ENCODE measurements at places on chromosomes 16 and 17.

DNA sequence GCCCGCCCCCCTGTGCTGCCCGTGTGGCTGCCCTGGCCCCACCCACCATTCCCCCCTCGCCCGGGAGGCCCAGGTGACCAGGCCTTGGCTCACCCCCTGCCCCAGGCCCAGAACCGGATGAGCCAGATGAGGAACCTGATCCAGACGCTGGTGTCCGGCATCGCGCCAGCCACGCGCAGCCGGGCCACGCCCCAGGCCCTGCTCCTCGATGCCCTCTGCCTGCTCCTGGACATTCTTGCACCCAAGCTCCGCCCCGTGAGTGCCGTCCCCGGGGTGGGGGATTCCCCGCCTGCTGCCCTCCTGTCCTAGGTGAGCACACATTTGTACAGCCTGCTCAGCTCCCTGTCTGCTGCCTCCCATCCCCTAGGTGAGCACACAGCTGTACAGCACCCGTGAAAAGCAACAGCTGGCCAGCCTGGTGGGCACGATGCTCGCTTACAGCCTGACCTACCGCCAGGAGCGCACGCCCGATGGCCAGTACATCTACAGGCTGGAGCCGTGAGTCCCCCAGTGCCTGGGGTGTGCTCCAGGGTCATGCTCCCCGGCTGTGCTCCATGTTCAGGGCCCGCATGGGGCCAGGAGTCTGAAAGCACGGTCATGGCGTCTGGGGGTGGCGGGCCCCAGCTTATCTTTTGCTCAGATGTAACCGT lies 4.8 kb downstream of the GNG13 start:
- no peak for DNase-seq

DNA sequence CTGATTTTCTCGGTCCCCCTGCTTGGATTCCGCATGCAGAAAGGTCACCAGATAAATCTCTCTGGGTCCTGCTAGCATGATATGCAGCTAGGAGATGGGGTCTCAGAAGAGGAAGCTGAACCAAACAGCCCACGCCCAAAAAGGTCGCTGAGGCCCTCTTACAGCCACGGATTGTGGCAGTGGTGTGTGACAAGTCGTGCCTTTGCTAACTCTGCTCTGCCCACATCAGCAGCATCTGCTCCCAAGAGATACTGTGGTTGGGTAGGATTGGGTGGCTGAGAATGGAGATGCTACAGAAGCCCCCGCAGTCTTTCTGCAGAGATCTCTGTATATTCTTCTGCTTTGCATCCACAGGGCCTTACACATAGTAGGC lies 15.2 kb upstream of the SKAP1 start:
- DNase-seq: no peak

DNA sequence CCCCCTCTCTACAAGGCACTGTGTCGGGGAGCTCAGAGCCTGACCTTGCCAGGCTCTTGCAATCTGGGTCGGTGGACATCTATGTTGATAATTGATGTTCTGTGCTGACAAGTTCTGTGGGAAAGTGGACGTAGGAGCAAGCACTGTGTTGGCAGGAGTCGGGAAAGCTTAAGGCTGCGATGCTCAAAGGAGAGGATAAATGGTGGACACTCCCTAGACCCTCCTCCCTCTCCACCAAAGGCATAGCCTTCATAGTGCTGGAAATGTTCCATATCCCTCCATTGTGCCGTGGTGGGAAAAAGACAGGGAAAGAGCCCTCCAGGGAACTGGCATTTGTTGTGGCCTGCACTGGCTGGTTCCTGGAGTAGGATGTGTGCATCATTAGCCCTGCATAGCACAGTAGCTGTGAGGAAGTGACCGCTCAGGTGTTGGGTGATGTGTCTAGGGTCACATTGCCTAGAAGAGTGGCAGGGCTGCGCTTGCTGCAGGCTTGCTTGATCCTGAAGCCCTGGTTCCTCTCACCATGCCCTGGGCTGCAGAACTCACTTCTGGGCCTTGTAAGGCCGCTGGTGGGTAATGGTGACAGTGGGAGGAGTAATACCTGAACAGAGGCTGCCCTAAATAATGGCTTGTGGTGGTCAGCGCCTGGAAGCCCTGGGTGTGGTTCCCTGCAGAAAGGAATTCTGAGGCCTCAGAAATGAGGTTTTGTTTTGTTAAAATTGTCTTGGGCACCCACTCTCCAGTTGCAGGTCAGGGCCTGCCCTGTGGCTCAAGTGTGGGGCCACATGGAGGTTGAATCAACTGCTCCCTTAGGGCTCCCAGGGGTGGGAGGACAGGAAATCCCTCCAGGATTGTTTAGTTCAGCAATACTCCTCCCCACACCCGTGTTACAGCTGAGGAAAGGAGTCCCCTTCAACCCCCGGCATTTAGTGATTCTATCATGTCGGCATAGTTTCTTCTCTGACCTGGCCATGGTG lies 62.6 kb downstream of the KSR1 start:
- DNase-seq: no peak

DNA sequence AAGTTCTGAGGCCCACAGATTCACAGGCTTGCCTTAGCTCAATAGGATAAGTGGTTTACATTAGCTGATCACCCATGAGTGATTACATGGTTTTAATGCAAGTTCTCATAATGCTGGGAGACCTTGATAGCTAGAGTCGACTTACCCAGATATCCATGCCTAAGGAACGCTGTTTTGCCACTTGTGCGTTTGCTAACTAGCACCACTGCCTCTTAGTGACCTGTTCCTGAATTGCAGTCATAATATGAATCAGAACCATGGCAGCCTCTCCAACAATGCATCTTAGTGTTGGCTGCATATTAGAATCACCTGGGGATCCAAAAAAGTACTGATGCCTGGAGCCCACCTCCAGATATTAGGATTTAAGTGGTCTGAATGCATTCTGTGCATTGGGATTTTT lies 251.1 kb upstream of the CDH5 start:
- DNase-seq: no peak

DNA sequence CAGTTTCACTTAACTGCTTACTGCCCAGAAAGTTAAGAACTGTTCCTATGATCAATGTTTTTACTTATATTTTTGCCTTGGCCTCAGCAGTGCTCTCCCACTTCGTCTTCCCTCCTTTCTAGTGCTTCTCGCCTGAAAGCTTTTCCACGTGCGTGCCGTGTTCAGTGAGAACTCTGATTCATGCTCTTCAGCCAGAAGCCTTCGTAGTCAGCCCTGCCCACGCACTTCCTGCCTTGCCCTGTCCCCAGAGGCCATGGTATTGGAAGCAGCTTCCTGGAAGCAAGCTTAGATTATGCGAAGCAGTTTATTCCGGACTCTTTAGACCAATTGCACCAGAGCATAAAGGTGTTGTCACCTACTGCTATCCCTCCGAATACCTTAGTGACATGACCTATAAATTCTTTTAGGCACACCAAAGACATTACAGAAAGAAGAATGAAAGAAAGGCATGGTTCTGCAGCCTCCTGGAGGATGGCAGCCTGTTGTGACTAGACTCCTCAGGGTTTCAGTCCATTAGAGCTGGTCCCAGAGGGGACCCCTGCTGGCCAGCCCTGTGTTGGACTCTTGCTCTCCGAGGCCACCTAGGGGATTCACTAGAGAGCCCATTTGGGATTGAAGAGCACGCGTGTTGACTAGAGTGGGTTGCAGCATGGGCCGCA lies 105.2 kb downstream of the RPTOR start:
- DNase-seq: peak; percentile 91
